ENCODE measurements at places on chromosomes 5 and 9. TPM values are rescaled to one million over a fixed set of nuclear protein-coding genes. Genes with fewer than 3 reads are reported as not detected.

DNA sequence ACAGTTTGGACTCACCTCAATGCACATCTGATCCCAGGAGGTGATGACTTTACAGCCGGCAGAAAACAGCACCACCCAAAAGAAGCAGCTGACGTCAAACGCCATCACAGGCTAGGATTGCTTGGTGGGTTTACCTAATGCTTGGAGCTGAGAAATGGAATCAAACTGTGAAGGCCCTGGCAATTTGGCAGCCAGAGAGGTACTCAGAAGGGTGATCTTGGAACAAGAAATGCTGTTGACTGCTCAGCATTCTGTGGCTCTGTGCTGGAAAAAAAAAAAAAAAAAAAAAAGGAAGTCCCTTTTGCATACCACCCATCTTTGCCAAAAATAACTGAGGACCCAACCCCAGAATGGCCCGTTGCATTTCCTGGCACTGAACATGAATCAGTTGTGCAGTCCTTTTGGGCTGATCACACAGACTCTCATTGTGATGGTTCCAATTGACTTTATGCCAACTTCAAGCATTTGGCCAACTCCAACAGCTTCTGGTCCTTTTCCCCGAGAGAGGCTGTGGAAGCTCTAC lies at the start of gene CD180:
Gene CD180, minus strand, starts transcription at position 263 of the 523 bp plus-strand sequence. Its CDS starts 158 bp downstream, at position 105.
- DNase-seq = no peak

DNA sequence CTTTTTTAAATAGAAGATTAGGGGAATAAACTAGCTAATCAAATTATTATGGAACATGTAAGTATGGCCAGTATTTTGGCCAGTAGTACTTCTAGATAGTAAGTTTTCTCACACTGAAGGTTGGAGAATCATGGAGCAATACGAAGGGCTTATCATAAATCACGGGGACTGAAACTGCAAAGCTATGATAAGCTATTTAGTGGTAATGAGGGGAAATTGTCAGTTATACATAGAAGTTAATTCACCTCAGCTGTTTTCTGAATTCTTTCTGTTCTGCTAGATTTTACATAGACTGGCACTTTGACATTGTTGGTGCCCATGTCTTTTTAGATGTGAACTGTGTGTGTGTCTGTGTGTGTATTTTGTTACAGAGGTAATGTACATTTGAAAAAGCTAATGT lies 34.5 kb upstream of the FAM151B start:
- no peak for DNase-seq

- DNase-seq = no peak
Measured at GRCh38 chr5:124936626-124936933, 190.1 kb upstream of the ZNF608 start.

GRCh38 chr9:136083558-136084062 lies 11.5 kb downstream of the NACC2 start:
- DNase-seq = no peak

- DNase-seq = no peak
Measured at GRCh38 chr9:132789719-132790118, 88.4 kb downstream of the AK8 start.

DNA sequence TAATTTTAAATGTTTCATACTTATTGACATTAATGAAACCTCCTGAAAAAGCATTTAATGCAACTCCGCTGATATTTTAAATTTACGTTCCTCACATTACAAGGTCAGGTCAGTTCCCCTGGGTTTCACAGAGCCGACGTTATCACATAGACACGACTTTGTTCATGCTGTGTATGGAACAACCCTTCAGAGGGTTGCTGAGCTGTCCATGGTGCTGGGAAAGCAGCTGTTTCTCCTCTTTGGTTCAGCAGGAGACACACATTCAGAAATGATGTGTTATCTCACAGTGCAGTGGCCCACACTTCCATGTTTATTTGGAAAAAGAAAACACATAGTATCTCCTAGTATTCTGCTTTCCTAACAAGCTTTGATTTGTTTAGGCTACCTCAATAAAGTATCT lies 53.5 kb downstream of the PPP2R2B start:
- no peak for DNase-seq

- no peak for DNase-seq
Measured at GRCh38 chr5:140020601-140021177, 22.4 kb downstream of the NRG2 start.

CDH9 gene
- total RNA-seq = not detected
